Right renal pelvis (tissue), 4 donors: ENCODE measurements at places on chromosomes 16 and 17.

DNA sequence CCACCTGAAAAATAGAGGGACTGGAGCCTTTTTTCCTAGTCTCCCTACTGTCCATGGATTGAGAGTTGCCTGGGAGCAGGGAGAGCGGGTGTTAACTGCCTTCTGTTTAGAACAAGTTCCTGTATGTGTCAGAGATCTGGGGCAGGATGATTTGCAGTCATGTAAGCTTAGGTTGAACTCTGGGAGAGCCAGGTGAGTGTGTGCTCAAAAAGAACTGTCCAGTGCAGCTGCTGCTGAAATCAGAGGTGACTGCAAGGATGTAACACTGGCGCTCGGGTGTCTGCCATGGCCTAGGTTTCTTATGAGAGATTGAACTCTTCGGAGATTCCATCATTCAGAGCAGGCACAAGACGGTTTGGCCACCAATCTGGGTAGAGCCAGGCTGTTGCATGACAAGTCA lies 432.5 kb downstream of the CDH13 start:
- DNase-seq = no peak

- no peak for DNase-seq
Measured at GRCh38 chr16:70809392-70810060, 8.6 kb upstream of the VAC14 start.

DNA sequence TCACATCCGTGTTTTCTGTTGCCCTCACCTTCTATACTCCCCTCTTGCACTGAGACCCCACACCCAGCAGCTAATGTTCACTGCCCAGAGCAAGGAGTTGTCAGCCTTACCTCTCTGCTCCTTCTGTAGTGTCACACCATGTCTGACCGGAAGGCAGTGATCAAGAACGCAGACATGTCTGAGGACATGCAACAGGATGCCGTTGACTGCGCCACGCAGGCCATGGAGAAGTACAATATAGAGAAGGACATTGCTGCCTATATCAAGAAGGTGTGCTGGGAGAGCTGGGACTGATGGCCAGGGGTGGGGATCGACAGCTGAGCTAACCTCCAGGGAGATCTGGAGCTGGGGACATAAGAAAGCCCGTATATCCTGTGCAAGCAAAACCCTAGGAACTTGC lies 3.7 kb downstream of the DYNLL2 start:
- DNase-seq = no peak

DNA sequence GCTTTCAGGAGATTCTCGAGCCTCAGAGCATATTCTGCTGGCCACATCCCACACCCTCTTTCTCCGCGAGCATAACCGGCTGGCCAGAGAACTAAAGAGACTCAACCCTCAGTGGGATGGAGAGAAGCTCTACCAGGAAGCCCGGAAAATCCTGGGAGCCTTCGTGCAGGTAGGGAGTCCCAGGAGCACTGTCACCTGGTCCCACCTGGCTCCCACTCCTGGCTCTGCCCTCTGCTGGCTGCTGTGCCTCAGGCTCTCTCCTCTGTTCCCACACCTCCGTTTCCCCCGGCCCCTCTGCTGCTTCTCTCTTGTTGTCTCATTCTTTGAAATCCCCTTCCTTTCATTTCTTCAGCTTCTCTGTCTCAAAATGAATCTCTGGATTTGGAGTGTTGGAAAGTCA lies 16.4 kb downstream of the LPO start:
- DNase-seq = no peak

GRCh38 chr16:62363501-62363900 lies 327.3 kb upstream of the CDH8 start:
- DNase-seq = no peak

DNA sequence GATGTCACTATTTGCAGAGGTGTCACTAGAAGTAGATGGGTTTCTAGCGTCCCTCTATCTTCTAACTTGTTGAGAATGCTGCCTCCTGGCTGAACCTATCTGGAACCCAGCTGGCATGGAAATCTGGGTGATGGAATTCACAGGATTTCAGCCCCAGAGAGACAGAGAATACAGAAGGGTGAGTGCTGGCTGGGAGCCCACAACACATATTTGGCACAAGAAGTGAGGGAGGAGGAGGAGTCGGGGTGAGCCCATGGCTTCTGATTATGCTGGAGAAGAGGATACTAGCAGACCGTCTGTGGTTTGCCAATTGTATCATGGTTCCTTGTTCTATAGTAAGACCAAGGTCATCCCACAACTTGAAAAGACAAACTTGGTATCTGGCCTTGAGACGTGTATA lies 557.8 kb upstream of the SALL1 start:
- DNase-seq = no peak

DNA sequence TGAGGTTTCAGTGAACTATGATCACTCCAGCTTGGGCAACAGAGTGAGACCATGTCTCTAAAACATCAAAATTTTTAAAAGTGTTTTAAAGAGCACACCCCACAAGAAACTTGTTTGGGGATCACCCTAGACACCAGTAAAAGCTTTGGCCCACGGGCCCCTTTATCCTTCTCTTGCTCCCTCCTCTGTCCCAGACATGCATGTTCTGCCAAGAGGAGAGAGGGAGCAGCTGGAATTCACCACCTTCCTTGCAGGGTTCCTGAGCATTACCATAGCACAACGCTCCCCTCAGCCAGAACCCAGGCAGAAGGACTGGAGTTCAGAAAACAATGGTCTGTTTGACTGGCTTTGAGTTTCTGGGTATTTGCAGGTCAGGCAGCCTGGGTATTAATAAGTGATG lies 214.3 kb upstream of the CDH5 start:
- DNase-seq = no peak

GRCh38 chr16:61364990-61365389 lies 671.2 kb downstream of the CDH8 start:
- no peak for DNase-seq

DNA sequence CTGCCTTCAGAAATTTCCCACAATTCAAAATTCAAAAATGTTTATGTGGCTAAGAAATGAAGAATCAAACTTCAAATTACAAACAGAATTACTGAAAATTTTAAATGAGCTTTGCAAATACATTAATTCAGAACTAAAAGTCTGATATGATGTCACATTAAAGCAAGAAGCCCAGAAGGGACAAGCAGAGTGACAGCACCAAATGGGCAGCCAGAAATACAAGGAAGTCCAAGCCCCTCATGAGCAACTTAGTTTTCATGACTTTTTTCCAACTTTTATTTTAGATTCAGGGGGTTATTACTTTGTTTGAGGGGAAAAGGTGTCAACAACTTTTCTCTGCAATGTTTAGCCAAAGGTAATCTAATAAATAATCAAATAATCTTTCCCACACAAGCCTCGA lies 21.5 kb downstream of the UBE2G1 start:
- no peak for DNase-seq

DNA sequence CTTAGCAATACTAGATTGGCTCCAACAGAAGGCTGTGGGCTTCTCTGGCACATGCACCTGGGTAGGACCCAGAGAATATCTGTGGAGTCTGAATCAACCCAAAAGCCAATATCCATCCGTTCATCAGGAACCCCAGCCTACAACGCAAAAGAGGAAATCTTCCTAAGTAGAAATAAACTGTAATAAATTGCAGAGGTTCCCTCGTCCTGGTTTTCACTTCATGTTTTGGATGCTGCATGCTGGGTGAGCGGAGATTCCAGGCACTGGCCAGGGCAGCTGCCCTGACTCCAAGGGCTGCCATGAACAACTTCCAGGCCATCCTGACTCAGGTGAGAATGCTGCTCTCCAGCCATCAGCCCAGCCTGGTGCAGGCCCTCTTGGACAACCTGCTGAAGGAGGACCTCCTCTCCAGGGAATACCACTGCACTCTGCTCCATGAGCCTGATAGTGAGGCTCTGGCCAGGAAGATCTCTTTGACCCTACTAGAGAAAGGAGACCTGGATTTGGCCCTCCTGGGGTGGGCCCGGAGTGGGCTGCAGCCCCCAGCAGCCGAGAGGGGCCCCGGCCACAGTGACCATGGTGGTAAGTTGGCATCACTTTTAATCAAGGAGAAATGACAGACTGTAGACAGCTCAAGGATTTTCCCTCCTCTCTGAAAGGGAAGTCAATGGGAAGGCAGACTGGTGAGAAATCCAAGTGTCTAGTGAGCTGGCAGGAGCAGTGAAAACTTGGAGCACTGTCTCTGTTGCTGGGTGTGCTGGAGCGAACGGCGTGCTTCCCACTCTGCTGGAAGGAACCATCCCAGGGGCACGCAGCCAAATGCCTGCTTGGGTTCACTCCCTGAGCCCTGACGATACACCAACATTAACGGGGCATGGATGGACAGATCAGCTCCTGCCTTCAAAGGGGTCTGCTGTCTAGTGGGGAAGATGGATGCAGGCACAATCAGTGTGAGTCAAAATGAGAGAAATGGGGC lies 10.7 kb upstream of the CIITA start:
- no peak for DNase-seq
